ENCODE measurements at places on chromosomes 2 and 18.

DNA sequence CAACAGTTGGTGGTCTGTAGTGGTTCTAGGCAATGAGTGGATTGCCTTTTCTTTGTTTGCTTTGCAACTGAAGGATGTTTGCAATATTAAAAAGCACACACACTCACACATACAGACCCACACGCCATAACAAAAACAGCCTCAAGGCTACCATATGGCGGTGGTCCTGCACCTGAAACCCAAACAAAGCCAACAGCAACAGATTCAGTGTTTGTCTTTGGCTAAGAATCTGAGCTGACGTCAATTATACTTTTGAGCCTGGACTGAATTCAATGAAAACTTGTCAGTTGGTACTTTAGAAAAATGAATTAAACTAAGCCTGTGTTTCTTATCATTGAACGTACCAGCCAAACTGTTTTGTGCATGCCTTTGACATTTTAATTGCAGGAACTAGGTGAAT, 65.0 kb upstream of the NYAP2 start:
- no peak for DNase-seq

DNA sequence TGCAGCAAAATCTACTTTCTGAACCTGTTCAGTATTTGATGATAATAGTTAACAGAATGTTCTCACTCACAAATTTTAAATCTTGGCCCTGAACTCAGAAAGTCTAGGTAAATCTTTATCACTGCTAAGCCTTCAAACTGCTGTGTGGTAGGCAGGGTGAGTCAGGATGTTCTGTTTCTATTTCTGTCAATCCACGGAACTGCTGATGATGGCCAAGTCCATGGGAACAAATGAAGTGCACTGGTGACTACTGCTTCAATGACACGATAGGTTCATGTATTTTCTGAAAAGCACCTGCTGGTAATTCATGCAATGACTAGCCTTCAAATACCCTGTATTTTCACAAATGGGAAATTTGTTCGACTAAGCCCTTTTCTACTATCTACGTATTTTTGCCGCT, 14.2 kb downstream of the NIFK start:
- DNase-seq = no peak

GRCh38 chr2:227454323-227454860, 17.6 kb upstream of the AGFG1 start:
- DNase-seq = no peak

DNA sequence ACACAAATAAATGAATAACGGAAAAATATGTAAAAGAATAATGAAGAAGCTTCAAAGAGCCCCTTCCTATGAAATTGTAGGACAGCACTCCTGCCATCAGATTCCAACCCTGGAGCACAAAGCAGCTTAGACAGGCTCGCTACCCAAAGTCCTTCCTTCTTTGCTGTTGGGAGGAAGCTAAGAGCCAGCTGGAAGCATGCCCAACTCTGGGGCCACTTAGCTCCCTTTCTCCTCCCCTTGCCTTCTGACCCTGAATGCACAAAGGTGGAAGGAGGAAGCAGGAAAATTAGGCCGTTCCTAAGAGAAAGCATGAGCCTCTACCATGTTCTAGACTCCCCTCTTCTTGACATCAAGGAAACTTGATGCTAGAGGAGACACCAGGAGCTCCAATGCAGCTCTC, 700.8 kb downstream of the RNF144A start:
- no peak for DNase-seq

- DNase-seq = no peak
Observed at GRCh38 chr2:28153851-28154250, 238.8 kb upstream of the FOSL2 start.

DNA sequence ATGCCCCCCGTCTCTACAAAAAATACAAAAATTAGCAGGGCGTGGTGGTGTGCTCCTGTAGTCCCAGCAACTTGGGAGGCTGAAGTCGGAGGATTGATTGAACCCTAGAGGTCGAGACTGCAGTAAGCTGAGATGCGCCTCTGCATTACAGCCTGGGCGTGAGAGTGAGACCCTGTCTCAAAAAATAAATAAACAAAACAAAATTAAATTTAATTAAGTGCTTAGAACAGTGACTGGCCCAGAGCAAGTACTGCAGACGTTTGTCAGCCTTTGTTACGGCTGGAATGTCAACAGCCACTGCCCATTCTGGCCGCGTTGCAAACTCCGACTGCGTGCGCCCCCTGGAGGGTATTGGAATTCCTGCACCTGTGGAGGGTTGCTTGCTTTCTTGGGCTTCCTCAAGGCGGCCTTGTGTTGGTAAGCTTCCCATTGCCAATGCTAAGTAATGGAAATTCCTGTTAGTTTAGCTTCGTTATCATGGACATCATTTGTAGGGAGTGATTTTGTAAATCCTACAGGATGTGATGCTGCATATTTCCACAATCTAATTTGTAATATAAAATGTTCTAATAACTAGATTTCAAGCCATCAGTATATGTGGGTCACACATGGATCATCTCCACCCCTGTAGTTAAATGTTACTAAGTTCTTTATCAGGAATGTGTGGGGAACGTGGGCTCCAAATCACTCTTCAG, 15.9 kb upstream of the ATP6V1B1 start:
- DNase-seq = peak; percentile 35

- DNase-seq = no peak
Observed at GRCh38 chr2:36919041-36919837, 47.1 kb downstream of the STRN start.

- no peak for DNase-seq
Observed at GRCh38 chr2:189582140-189582808, 1.7 kb upstream of the SLC40A1 start.

- DNase-seq = no peak
Observed at GRCh38 chr2:41510108-41510507, 537.7 kb upstream of the PKDCC start.

DNA sequence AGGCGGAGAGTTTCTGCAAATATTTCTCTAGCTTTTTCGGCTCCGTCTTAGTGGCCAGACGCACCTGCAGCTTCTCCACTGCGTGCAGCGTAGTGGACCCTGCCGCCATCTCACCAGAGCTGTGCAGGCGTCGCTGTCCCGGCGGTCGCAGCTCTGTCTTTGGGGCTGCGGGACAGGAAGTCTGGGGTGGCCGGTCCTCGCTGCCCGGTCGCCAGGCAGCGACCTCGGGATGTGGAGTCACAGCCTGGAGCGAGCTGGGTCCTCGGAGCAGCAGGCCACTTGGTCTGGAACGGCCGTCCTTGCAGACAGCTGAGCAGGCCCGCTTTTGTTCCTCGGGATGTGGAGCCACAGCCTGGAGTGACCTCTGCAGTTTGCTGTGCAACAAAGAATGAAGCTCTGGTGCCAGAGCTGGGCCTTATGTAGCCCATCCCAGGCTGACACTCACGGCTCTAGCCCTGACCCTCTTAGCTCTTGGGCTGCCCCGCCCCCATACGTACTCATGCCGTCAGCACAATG, at the start of gene ELOA2:
ELOA2 (minus strand) TSS at position 466 of the 516 bp plus-strand sequence; CDS start at position 109, 357 bp downstream.
- DNase-seq = no peak

DNA sequence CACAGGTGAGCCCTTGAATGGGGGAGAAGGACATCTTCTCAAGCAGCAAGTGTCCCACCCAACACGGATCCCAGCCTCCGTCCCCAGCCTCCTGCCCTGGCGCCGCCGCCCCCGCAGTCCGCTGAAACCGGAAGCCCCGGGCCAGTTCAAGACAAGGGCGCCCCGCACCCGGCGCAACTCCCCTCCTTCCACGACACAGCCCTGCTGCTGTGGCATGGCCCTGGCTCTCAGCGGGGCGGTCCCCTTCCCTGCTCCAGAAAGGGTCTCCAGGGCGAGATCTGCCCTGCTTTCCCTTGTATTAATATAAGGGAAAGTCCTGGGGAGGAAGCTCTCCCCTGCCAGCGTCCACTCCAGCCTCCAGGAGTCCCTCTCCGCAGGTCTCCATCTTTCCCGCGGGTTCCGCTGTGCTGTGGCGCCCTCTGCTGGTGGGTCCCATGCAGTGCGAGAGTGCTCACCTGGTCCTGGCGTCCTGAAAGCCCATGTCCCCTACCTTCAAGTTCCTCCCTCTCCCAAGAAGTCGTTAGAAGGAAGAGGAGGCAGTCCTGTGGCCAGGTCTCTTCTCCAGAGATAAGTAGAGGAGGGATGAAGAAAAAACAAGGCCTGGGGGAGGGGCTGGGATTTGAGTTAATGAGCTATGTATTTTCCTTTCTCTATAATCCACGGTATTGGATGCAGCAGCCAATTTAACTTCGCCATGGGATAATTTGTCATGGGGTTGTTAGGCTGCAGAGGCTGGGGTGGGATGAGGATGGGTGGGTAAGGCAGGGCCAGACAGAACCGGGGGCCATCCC, 176.0 kb downstream of the SMAD2 start:
- peak; percentile 17 for DNase-seq

- DNase-seq = no peak
Observed at GRCh38 chr18:79455261-79455660, 59.5 kb downstream of the NFATC1 start.

DNA sequence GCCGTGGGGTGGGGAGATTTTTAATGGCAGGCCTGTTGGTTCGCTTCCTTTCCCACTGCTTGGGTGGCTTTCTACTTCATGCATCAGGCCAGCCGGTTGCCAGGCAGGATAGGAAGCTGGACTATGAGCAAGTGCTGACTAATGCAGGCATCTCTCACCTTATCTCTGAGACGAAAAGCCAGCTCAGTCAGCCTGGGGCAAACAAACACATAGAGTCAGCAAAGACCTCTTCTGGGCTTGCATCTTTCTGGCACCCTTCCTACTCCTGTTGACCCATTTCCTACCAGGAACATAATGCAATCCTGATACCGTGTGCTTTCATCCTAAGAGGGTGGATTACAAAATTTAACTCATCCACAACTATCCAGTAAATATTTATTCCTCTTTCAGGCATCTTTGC, 416.6 kb upstream of the MEX3C start:
- no peak for DNase-seq

DNA sequence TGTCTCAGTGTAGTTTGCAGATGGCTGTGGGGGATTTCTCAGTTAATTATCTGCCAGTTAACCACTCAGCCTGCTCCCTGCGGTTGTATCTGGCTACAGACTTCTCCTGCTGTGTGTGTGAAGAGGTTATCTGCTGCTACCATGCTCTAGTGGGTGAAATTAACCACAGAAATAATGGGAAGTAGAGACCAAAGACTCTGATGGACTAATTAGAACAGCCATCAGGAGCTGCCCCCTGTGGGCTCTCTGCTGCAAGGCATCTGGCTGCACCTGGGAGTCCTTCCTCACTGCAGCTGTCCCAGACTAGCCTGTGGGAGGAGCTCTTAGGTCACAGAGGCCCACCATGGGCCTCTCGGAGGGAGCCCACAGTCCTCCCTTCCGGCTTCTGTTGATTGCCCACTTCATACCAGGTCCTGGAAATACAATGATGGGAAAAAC, 66.6 kb downstream of the CTIF start:
- DNase-seq = no peak

DNA sequence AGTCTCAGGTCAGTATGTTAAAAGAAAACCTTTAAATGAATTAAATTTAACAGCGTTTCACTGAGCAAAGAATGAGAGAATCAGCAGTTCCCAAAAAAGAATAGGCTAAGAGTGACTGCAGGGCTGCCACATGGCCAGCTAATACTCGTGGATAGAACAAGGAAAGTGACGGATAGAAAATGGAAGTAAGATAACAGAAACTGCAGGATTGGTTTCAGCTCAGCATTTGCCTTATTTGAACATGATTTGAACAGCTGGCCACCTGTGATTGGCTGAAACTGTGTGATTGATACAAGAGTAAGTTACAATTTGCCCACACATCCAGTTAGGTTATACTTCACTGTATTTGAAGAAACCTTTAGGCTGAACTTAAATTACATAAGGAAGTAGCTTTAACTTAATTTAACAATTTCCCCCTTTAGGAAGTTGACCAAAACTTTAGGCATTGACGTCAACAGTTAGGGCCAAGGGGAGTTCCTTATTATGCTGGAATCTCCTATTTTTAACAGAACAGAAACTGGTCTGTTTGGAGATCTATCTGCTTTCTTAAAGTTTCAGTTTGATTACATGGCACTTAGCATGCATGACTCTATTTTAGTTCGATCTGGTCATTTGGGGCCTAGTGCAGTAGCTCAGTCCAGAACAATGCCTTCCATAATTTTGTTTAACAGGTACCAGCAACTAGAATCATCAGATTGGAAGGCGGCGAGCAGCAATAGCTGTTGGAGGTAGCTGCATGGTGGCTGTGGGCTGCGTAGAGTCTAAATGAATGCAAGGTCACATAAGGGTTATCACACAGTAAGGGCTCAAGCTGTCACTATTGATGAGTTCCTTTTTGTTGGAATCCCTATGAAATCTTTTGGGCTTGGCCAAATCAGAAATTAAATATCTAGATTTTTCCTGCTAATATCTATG, 143.4 kb downstream of the TRIM43 start:
- DNase-seq = no peak

GRCh38 chr2:181947273-181947672, 38.4 kb upstream of the PPP1R1C start:
- DNase-seq = no peak

DNA sequence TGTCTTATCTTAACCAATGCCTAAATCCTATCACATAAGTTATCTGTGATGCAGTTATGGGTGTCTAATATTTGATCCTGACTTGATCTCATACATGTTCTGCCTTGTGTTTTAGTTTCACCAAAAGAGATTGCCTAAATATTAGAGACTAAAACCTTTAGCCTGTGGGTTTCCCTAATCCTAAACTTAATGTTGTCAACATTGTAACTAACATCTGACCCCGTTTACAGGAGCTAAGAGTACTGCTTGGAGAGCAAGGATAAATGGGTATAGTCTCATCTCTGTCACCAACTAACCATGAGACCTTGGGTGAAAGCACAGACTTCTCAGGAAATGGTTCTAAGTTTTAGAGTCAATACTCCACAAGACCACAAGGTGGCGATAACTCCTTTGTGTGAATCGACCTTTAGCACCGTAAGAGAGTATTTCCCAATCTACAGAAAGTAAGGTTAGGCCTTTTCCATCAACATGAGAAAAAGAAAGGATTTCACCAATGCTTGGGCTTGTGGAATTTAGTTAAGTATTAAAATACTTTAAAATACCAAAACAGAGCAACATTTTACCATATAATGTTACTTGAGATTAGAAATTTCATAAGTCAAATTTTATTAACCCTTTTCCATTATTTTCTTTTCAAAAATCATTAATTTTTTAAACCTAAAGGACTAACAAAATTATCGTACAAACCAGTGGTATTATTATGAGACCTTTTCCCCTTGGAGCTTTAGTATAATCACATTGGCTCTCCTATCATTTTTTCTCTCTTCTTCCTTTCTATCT, 60.5 kb downstream of the G6PC2 start:
- no peak for DNase-seq

GRCh38 chr2:239004274-239005015, 156.6 kb downstream of the TWIST2 start:
- no peak for DNase-seq

DNA sequence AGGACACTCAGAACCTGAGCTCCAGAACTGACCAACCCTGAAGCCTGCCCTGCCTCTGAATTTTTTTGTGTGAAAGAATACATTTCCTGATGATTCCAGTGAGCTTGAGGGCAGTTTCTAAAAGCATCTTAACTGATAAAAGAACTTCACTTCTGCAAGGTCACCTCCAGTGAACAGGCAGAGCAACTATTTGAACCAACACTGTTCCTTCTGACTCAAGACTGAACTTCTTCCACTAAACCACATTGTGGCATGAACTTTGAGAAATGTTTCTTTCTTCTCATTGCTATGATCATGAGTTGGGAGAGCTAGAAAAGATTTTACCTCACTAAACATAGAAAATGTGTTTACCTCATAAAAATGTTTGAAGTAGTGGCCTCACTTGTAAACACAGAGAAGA, 83.8 kb upstream of the SERTAD2 start:
- DNase-seq = no peak
